Amniotic stem cell (primary cell): ENCODE measurements at places on chromosomes 3 and 15.
A peak's percentile ranks its signal among the peaks of the same experiment; 100 is the strongest.

- no peak for DNase-seq
These were observed 39.0 kb downstream of the FAM3D start for GRCh38 chr3:58627570-58627885.

DNA sequence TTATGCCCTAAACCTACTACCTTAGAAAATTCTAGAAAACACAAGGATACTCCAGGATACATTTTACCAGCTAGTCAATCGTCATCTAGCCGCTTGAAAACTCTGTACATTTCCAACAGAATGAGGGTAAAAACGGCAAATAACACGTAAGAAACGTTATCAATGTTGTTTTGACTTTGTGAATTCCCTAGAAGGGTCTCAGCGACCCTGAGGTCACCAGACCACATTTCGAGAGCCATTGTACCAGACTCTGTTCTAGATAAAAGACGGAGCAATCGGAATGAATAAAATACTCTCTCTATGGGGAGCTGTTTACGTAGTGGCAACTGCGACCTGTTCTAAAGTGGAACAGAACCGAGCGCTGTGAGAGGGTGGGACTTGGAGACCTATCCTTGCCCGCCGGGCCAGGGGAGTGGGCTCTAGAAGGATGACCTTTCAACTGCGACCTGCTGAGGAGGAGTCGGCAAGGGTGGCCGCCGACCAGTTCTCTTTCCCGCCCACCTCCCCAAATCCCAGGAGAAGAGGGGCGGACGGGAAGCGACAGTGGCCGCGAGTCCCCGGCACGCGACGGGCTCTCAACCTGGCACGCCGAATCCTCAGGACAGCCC lies 778 bp upstream of the AP4E1 start:
- no peak for DNase-seq

DNA sequence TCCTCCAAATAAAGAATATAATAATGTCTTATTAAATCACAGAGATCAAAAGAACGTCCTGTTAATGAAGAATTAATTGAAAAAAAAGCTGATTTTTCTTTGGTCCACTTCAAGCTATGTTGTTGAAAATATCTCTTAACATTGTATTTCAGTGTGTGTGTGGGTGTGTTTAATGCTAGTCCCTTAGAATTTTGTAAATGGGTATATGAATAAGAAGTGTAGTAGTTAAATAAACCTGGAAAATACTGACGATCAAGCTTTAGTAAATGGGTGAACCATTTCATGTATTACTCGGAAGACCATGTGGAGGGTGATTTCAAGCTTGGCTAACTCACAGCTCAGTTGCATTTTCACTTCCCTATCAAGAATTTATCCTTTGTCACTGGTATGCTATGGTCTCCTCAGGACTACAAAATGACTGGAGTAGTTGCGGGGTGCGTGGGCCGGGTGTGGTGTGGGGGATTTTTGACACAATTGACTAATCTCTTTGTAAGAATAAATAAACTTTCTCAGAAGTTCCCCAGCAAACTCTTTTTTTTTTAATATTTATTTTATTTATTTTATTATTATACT lies 586.4 kb downstream of the GRM7 start:
- no peak for DNase-seq

DNA sequence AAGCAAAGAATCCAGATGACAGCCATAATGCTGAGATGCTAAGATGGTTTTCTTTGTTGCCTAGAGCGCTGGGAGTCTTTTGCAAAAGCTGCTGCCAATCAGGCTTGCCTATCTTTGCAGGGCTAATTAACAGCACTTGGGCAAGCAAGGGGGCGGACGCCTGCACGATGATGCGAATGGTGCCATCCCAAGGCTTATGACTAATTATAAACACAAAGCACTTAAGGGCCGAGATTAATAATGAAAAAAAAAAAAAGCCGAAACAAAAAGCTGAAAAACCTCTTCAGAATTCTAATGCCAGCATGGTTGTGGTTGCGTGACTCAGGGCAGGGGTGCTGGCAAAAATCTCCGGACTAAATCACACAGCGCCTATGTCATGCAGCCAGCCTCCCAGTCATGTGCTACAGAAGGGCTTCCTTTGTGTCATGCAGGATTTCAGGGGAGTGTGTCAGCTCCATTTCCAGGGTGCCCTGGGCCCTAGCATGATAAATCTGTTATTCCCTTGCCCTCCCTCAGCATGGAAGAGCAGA lies 185.0 kb upstream of the ANKRD28 start:
- peak; percentile 92 for DNase-seq

GRCh38 chr3:54705730-54706129 lies 222.1 kb downstream of the LRTM1 start:
- no peak for DNase-seq

- DNase-seq = no peak
These were observed 199.3 kb upstream of the BCL6 start for GRCh38 chr3:187944390-187945179.

DNA sequence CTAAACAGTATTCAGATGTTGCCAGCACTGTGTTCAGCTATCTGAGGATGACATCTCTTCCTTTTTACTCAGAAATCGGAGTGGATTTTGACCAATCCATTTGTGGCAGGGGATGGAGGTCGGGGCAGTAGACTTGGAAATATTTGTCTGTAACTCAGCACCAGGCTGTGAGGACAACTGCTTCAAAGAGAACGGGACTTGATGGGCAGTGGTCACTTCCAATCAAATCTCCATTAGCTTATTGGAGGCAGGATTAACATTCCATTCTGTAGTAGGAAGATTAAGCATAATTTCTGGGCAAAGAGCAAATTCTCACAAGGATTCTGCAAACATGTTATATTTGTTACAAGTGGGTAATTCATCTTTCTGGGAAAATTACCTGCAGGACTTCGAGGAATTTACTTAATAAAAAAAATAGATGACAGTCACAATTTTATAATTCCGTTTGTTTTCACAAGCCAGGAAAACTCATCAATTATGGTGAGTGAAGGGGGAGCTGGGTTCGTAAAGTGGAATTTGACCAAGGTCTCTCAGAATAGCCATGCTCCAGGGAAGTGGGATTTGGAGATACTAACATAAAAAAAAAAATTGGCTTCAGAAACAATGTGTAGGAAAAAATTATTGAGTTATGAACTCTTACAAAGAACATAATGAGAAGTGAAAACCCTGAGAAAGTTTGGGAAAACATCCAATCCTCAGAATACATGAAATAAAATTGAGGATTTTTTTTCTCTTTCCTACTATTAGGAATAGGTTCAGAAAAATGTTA lies 18.1 kb downstream of the CRABP1 start:
- DNase-seq = no peak

DNA sequence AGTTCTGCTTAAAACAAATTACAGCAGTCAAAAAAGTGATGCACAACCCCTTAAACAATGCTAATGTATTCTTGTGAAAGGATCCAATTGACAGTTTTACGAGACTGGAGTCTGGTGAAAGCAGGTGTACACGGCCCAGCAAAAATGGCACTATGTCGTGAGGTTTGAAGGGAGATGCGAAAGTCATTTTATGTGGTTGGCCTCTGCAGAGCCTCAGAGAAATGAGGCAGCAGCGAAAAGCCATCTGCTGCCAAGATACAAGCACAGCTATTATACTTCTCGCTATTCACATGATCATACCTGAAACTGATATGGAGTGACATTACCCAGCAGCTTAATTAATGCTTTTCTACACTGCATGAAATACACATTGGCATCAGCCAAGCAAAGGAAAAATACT lies 36.4 kb downstream of the MECOM start:
- DNase-seq = no peak

GRCh38 chr15:100016632-100017031 lies 283.4 kb upstream of the LYSMD4 start:
- no peak for DNase-seq

GRCh38 chr3:61354604-61355003 lies 103.4 kb upstream of the FHIT start:
- DNase-seq = no peak

GRCh38 chr3:64234571-64234970 lies 9.3 kb upstream of the PRICKLE2 start:
- DNase-seq = no peak

DNA sequence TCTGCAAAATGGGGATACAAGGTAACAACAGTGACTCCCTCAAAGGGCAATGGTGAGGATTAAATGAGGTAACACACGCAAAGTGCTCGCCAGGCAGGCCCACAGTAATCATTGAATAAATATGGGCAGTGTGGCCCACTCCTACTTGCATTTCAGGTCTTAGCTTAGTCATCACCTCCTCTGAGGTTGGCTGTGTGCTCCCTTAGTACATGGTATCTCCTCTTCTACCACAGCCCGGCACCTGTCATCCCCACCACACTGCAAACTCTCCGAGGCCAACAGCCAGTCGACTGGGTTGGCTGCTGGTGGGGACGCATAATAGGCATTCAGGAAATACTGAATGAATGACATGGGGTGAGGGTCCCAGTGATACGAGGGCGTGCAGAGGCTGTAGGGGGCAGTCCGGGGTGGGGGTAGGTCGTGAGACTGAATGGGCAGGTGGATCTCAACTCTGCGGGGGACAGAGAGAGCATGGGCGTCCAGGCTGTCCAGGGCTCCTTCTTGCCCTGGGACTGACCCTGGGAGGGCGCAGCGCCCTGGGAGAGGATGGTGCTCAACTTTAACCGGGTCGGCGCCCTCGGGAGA lies 375 bp upstream of the MYZAP start:
- DNase-seq = no peak

GRCh38 chr15:31486506-31486905 lies 159.9 kb downstream of the KLF13 start:
- DNase-seq = no peak

DNA sequence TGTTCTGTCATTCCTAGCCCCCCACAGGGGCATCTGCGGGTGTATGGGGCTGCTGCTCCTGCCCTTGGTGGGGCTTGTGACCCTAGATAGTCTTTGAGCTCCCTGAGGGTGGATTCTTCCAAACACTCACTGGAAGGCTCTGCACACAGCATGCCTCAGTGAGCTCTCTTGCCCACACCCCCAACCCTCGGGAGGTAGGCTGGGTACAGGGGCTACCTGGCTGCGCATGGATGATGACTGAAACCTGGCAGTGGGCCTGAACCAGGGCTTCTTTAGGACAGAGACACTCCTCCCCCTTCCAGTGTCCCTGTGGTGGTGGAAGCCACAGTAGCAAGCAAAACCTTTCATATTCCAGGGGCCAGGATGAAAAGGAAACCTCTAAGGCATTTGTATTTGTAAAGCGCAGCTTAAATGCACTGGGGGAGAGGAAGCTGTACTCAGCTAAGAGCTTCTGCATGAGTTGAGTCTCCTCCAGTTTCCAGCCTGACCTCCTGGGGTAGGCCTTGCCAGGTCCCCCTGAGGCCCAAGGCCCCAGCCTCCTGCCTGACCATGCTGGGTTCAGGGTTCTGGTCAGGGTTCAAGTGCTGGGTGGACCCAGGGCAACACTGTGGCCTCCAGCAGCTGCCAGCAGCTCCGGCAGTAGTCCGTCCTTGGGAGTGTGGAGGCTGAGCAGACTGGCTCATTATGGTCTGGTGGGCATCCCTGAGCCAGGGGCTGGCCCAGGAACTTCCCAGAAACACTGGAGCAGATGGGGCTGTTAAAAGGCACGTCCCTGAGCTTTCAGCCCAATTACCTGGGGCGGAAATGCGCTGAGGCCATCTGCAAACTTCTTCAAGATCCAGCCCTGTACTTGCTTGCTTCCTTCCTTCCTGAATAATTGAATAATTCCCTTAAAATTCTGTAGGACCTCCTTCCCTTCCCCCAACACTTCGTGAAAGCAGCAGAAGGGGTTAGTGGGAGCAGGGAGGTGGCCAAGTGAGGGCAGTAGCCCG lies 89.7 kb downstream of the HMG20A start:
- no peak for DNase-seq

DNA sequence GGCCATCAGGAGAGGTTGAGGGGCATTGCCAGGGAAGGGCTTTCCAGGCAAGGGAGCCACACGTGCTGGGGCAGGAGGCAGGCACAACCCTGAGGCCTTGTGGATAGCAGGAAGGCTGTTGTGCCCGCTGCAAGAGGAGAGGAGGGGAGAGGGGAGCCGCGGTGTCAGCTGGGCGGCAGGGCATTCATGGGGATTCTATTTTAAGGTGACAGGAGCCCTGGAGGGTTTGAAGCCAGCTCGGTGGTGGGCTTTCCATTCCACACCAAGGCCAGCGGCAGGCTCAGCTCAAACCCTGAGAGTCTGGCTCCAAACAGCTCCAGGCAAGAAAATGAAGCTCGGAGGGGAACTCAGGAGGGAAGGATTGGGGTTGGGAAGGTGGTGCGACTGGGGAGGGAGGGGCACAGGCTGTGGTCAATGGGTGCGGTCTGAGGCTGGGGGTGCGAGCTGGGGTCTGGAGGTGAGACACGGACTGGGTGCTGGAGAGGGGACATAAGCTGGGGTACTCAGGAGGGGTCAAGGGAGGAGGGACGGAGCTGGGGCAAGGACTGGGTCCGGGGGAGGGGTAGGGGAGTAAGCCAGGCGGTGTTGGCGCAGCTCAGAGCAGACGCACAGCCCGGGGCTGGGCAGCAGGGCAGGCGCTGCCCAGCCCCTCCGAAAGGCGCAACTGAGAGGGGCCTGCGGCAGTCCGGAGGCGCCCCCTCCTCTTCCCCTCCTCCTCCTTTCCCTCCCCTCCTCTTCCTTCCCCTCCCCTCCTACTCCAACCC lies 43.4 kb downstream of the TPRA1 start:
- DNase-seq = no peak

DNA sequence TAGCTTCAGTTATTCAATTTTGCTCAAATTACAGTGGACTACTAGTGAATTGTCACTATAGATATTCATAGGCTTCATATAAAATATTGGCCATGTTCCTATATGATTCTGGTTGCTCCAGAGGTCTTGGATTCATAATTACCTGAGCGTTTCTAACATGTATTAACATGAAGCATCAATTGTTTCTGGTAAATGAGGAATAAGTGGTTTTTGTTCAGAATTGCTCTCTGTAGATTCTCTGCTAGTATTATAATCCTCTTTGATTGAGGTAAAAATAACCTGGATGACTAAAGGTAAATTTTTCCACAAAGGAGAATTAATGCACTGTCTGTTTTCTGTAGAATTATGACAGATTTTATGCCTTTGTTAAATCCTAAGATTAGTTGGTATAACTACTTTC lies 258.1 kb upstream of the CNTN6 start:
- DNase-seq = no peak
